Stimulated activated CD4-positive, alpha-beta T cell treated with anti-CD3 and anti-CD28 coated beads, Interleukin-12 subunit alpha, Interleukin-12 subunit beta, amount 100 ng/mL, for 24 hours (primary cell): ENCODE measurements at places on chromosomes 2 and 18.

DNA sequence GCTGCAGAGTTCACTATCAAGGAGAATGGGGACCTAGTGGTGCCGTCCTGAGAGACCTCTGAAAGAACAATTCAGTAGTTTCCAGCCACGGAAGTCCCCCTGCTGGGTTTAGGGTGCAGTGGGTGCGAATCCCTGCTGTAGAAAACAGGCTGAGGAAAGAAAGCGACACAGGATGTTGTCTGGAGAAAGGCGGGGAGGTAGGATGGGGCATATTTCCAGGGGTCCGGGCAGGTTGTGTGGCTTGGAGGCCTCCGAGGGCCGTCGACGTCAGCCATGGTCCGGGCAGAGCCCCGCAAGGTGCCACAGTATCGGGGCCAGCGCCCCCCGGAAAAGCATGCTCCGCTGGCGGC is 807 bp upstream of the CREB1 start:
- peak; percentile 43 for DNase-seq

DNA sequence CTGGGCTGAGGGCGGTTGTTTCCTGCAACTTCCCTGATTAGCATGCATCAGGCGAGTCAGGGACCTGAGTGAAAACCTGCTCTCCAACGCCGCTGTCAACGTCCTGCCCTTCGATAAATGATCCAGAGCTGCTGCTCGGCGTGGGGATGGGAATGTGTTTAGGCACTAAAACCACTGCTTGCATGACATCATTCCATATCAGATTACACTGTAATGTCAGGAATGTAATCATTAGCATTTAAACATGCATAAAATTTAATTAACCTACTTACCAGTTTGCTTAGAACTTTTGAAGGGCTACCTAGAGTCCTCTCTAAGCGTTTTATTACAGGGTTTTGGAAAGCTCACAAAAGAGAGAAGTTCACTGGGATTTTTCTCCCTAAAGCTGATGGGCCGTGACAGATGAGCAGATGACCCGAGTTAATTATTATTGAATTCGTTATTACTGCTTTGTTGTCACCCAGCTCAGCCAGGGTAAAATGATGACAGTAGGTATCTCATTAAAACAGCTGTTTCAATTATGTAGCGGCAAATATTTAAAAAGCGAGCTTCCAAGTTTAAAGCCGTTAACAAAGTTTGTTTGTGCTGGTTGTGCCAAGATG is 685.6 kb upstream of the SALL3 start:
- DNase-seq = no peak

DNA sequence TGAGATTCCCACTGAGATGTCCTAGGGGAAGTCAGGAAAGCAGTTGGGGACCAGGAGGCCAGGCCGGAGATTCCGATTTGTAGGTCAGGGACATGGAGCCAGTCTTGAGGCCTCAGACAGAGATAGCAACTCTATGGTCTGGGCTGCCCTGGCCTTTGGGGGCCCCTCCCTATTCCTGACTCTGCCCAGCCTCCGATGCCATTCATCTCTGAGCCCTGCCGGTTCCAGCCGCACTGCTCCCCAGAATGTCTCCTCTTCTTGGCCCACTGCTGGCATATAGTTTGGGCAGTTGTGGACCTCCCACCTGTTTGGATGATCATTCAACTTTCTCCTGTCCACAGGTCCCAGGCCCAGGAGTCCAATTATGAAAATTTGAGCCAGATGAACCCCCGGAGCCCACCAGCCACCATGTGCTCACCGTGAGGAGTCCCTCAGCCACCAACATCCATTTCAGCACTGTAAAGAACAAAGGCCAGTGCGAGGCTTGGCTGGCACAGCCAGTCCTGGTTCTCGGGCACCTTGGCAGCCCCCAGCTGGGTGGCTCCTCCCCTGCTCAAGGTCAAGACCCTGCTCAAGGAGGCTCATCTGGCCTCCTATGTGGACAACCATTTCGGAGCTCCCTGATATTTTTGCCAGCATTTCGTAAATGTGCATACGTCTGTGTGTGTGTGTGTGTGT is 16.4 kb downstream of the SIGLEC15 start:
- DNase-seq = no peak

DNA sequence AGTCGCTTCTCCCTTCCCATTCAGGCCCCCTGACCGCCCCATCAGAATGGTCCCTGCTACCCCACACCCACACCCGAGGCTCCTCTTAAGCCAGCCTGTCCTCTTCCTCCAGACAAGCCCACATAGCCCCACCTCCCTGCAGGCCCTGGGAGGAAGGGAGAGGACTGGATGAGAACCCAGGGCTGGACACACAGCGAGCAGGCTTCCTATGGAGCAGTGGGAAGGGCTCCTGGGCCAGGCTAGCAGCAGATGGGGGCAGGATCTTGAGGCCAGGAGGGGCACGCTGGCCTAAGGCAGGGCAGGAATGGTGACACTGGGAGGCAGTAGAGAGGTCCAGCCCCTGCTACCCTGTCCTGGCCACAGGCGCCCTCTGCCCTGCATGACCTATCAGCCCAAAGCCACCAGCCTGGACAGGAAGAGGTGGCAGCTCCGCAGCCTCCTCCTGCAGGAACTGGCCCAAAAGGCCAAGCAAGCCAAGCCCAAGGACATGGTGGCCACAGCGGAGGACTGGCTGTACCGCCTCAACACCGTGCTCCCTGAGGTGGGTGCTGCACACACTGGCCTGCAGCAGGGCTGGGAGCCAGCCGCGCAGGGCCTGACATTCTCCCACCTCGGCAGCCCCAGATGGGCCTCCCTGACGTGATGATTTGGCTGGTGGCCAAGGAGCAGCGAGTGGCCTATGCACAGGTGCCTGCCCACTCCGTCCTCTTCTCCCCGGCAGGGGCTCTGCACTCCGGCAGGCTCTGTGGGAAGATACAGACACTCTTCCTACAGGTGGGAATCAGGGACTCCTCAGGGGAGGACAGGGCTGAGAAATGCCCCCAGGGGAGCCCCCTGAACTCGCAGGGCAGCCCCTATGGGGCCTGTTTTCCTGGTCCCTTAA is 43.3 kb downstream of the FER1L5 start:
- DNase-seq = no peak

- no peak for DNase-seq
These were observed 37.3 kb downstream of the RHBDD1 start for GRCh38 chr2:226873051-226873620.

- DNase-seq = no peak
These were observed 233.0 kb upstream of the TNP1 start for GRCh38 chr2:217092710-217093379.

GRCh38 chr2:182833084-182833854 is 33.2 kb downstream of the FRZB start:
- DNase-seq = no peak

DNA sequence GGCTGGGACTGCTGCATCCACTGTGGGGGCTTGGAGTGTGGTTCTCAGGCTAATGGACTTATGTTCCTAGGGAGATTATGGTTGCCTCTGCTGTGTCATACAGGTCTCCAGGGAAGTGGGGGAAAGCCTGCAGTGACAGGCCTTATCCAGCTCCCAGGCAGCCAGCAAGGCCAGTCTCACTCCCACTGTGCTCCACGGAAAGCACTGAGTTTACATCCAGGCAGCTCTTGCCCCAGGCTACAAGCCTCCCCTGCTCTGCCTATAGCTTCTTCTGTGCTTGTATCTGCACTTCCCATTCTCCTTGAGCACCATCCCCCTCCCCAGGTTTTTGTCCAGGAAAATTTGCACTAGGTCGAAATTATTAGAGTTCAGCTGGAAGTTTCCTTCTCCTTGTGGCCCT is 231.9 kb downstream of the ZRANB3 start:
- DNase-seq = no peak

GRCh38 chr2:7933672-7934071 is 748.2 kb upstream of the ID2 start:
- no peak for DNase-seq

- DNase-seq = no peak
These were observed 187.1 kb downstream of the GULP1 start for GRCh38 chr2:188478724-188479123.

DNA sequence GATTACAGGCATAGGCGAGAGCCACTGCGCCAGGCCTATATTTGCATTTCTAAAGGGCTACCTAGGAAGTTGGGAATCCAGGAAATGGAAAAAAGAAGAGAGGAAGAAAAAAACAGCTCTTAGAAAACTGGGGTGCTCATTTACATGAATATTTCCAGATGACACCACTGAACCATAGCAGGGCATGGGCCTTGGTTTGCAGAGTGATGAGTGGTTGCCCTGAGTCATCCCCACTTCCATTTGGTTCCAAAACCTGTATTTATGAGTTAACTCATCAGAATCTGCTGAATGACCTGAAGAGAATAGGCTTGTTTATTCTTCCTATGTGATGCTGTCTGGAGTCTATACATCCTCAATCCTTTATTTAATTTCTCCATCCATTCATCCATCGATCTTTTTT is 36.2 kb downstream of the EHD3 start:
- no peak for DNase-seq

- no peak for DNase-seq
These were observed 37.2 kb downstream of the TSHZ1 start for GRCh38 chr18:75247611-75248421.

- DNase-seq = no peak
These were observed 159.2 kb upstream of the SH3BP4 start for GRCh38 chr2:234792621-234793022.

- DNase-seq = no peak
These were observed 16.4 kb upstream of the KCNG3 start for GRCh38 chr2:42510191-42510590.

- no peak for DNase-seq
These were observed 1.3 kb downstream of the ERICH2 start for GRCh38 chr2:170771421-170771937.

DNA sequence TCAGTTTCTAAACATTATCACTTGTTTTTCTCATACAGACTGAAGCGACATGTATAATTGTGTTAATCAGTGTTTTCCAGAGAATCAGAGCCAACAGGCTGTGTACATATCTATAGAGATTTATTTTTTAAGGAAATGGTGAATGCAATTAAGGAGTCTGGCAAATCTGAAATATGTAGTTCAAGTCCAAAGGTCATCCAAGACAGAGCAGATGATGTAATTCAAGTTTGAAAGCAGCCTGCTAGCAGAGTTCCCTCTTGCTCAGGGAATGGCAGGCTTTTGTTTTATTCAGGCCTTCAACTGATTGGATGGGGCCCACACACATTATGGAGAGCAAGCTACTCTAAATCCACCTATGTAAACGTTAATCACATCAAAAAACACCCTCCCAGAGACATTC is 282.6 kb downstream of the CBLN2 start:
- DNase-seq = no peak

DNA sequence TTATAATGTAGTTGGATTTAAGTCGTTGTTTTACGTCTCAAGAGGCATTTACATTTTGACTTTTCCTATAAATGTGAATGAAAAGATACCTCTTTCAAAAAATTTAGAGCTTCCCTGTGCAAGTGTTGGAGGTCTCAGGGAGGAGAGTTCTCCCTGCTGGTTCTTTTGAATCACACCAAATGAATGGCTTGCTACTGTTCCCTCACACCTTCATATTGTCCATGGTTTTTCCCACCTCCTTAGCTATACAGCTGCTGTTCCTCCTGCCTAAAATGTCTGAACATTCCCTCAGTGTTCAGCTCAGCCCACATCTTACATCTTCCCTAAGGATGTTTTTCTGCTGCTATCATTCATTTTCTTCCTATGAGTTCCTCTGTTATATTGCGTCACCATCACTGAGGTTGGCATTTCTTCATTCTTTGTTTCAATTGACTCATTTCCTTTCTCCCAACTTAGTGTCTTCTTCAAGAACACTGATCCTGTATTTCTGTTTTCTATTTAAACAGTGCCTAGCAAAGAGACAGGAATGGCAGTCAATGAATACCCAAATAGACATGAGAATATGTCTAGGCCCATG is 46.0 kb downstream of the COX7A2L start:
- no peak for DNase-seq

GRCh38 chr2:219722276-219722879 is 94.9 kb downstream of the SLC4A3 start:
- DNase-seq = no peak

DNA sequence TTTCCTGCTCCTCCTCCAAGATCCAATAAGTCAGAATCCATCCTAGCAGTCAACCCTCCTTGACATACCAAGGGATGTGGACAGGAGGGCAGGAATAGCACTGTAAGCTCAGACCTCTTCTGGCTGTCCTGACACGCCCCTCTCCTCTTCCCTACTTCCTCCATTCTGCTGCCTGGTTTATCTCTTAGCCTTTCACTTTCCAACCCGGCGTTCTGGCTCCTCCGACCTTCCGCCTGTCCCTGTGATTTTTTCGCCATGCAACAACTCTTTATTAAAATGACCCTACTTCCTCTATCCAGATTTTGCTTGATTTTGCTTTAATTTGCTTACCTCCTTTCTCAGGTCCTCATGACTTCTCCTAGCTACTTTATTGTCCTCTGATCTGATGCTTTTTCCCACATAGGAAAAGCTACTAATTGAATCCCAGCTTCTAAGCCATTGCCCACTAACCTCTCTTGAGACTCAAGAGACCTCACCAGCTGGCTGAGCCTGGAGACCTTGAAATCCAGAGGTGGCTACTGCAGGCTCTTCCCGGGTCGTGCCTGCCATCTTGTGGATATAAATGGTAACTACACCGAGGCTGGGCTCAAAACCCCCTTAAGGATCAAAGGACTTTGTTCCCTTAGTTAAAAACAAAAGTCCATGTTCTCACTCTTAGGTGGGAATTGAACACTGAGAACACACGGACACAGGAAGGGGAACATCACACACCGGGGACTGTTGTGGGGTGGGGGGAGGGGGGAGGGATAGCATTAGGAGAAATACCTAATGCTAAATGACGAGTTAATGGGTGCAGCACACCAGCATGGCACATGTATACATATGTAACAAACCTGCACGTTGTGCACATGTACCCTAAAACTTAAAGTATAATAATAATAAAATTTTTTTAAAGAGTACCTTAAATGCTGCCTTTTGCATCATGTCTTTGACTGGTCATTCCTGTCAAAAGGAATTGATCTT is 139.4 kb downstream of the AKAIN1 start:
- DNase-seq = peak; percentile 44

DNA sequence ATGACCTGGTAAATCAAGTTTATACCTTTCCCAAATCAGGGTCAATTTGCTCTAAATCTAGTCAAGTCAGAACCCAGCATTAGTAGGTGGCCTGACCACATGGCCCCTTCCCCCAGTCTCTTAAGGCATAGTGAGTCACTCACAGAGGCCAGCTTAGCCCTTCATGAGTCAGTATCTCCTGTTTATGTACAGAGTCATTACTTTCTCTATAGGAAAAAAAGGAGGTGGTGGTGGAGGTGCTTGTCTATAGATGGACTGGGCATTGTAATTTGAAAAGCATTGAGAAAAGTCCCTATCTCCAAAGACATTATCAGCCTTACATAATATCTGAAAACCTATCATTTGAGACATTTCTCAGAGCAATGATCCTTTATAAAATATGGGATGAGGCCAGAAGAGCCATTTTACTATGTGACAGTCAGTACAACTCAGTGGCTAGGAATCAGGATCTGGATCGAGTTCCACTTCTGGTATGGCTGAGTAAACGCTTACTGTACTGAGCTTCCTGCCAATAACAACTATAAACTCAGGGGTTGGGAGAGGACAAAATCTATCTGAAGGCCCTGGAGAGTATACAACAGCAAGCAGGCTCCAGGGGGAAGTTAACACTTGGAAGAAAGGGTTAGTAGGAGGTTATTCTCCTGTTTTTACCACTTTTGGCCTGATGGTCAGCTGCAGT is 22.5 kb upstream of the SIGLEC15 start:
- no peak for DNase-seq
